ENCODE measurements at places on chromosomes 2 and 18.

- DNase-seq: no peak
These were observed 20.5 kb downstream of the PDIA6 start for GRCh38 chr2:10792001-10792634.

DNA sequence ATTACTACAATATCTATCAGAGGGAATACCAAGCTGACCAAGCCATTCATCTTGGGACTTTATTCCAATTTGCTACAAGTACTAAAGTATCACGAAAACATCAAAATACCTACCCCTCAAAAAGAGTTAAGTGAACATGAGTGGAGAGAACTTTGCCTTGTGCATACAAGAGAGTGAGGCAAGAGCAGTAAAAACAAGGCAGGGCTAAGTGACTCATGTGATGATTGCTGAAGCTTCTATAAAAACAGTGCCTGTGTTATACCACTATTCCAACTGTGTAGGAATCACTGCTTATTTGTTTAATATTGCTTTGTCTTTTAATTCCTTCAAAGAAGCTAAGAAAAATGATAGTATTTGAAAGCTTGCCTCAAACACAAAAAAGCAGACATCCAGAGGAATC lies 61.2 kb downstream of the FARSB start:
- no peak for DNase-seq

- DNase-seq: no peak
These were observed 25.1 kb downstream of the GPR35 start for GRCh38 chr2:240650254-240650965.

- no peak for DNase-seq
These were observed 36.6 kb upstream of the ASB1 start for GRCh38 chr2:238389988-238390589.

DNA sequence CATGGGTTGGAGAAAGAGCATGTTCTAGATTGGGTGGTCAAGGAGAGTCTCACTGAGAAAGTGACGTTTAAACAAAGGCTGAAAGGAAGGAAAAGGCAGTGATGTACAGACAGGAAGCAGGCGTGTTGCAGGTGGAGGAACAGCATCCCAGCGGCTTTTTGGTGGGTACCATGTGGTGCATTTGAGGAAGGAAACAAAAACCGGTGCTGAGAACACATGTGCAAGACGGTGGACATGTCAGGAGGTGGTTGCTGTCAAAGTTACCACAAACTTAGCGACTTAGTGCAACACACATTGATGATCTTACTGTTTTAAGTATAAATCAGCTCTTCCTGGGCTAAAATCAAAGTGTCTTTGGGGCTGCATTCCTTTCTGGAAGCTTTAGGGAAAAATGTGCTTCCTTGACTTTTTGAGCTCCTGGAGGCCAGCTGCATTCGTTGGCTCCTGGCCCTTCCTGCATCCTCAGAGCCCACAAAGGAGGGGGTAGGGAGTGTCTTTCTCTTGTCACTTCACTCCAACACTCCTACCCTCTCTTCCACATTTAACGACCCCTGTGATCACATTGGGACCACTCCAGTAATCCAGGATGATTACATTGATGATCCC lies 380.6 kb downstream of the FBXO15 start:
- no peak for DNase-seq

DNA sequence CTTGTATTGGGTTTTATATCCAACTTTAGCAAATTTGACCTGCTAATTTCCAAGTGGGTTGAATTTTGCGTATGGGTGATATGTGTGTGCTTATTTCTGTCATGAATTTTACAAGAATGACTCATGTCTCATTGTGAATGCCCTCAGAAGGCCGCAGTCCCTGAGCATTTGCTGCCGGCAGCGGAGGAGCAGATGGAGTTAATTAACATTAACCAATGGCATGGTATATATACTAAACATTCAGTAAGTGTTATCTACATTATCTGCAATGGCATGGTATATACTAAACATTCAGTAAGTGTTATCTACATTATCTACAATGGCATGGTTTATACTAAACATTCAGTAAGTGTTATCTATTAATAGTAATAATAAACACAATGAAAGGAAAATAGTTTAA lies 90.1 kb downstream of the DOK6 start:
- no peak for DNase-seq

DNA sequence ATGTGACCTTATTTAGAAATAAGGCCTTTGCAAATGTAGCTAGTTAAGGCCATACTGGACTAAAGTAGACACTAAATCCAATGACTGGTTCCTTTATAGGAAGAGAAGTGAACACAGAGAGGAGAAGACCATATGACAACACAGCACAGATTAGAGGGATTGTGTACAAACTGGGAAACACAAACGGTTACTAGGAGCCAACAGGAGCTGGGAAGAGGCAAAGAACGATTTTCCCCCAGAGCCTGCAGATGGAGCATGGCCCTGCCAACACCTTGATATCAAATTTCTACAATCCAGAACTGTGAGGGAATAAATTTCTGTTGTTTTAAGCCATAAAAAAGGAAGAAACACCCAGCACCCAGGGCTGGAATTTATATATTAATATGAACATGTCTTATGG lies 38.7 kb upstream of the COL5A2 start:
- no peak for DNase-seq

- DNase-seq: no peak
These were observed 249.8 kb downstream of the TXNL1 start for GRCh38 chr18:56388571-56388970.

GRCh38 chr2:4338345-4338744 lies 635.0 kb downstream of the DCDC2C start:
- no peak for DNase-seq

DNA sequence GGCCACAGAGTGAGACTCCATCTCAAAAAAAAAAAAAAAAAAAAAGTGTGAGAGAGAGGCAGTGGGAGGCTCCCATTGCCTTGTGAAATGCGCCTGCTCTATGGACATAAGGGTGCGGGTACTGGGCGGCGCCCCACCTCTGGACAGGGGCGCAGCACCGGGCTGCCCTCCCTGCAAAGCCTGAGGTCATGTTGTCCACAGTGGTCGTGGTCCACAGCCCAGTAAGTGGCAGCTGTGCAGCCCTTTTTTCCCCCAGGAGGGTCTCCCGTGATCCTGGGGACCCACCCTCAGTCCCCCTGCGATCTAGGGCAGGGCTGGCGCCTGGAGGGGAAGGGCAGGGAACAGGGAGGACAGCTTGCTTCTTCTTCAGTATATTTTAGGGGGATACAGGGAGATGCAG lies 37.8 kb downstream of the LPIN1 start:
- DNase-seq: no peak

DNA sequence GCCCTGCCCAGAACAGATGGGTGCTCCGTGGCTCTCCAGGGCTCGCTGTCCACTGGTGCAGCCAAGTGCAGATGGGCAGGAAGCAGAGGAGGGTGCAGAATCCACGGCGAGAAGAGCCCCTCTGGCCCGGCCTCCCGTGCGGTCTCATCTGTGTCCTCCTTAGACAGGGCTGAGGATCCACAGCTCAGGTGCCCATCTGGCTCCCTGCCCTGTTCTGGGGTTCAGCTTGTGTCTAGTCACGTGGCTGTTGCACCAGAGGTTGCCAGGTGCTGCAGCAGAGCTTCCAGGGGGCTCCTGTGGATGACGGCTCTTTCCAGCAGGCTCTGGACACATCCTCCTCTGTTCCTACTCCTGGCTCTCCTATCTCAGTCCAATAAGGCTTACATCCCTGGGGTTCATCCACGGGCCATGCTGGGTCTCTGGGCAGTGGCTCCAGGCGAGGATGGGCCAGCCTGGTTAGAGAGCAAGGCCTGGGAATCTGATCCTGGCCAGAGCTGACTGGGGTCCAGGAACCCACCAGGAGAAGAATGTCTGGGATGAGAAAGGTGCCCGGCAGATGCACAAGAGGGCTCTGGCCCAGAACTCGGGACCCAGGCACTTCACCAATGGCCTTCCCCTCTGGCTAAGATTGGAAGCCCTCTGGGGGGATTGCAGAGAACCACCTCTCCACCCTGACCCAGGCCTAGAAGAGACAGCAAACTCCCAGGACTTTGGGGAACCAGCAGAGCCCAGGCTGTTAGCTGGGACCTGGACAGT lies 116.3 kb upstream of the ID2 start:
- DNase-seq: no peak

DNA sequence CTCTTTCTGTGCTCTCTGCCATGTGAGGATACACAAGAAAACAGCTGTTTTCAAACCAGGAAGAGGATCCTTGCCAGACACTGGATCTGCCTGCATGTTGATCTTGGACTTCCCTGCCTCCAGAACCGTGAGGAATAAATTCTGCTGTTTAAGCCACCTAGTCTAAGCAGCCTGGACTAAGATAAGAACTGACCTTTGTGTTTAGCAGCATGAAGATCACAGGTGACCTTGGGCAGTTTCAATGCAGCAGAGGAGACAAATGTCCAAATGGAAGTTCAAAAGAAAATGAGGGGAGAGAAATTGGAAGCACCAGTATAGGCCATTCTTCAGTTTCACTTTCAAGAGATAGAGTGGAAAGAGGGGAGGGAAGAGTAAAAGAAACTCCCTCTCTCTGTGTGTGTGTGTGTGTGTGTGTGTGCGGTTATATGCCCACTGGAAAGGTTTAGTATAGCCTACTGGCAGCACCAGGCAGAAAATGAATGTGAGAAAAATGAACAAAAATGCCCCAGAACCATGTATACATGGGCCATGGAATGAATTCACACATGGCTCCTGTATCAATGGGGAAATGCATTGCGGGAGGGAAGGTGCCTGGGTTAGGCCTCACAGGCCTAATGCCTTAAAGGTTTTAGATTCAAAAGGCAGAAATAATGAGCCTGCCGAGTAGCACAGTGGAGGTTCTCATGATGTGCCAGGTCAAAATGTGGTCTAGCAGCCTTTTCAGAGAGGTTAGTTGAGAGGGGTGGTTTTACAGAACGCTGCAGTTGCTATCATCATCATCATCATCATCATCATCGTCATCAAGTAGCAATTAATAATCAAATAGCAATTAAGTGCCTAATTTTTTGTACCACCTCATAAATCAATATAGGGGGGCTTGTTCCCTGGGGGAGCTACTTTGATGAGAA lies 1.1 kb upstream of the CERS6 start:
- DNase-seq: no peak

DNA sequence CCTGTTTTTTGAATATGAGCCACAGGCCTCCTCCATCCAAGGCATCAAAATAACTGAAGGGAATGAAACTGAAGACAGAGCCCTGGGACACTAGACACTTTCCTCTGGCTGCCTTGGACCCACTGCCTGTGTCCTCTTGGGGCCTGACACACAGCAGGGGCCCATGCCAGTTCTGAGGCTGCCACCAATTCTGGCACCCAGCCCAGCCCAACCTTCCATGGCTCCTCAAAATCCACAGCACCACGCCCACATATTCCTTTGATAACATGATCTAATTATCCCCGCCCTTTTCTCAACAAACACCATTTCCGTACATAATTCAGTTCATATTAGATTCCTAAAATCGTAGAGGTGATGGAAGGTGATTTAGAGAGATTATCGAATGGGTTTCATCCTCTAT lies 64.2 kb downstream of the EMX1 start:
- DNase-seq: no peak

- DNase-seq: peak; percentile 76
These were observed 339.4 kb downstream of the CMPK2 start for GRCh38 chr2:6526093-6526824.

DNA sequence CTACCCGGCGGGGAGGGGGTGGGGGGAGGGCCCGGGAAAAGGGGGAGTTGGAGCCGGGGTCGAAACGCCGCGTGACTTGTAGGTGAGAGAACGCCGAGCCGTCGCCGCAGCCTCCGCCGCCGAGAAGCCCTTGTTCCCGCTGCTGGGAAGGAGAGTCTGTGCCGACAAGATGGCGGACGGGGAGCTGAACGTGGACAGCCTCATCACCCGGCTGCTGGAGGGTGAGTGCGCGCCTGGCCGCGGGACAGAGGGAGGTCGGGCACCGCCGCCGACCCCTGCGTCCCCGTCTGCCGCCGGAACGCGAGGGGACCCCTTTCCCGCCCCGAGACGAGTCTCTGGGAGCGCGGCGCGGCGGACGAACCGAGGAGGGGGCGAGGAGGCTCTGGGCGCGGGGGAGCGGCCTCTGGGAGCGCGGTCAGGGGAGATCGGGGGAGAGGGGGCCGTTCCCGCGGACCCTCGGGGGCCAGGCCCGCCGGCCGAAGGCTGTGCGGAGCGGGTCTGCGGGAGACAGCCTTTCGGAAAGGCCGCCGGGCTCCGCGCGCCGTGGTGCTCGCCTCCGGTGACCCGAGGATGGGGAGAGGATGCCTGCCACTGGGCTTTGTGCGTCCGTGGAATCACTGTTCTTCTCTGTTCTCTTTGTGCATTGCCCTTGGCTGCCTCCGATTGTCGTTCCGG lies 463 bp downstream of the PPP1CB start:
- no peak for DNase-seq

DNA sequence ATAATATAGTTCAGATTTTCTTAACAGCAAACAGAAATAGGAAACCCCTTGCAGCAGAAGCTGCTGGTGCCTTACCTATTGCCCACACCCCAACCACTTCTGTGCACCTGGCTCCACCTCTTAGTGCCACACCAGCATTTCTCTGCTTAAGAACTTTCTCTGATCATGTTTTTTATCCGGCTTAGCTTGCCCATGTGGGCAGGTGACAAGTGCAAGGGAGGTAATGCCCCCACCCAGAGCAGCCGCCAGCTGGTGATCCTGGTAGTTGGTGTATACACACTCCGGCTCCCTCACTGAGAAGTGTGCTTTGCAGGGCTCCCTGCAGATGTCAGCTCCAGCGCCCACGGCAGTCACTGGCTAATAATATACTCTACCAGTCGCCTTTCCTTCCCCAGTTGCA lies 126.3 kb downstream of the ALPK2 start:
- DNase-seq: no peak

DNA sequence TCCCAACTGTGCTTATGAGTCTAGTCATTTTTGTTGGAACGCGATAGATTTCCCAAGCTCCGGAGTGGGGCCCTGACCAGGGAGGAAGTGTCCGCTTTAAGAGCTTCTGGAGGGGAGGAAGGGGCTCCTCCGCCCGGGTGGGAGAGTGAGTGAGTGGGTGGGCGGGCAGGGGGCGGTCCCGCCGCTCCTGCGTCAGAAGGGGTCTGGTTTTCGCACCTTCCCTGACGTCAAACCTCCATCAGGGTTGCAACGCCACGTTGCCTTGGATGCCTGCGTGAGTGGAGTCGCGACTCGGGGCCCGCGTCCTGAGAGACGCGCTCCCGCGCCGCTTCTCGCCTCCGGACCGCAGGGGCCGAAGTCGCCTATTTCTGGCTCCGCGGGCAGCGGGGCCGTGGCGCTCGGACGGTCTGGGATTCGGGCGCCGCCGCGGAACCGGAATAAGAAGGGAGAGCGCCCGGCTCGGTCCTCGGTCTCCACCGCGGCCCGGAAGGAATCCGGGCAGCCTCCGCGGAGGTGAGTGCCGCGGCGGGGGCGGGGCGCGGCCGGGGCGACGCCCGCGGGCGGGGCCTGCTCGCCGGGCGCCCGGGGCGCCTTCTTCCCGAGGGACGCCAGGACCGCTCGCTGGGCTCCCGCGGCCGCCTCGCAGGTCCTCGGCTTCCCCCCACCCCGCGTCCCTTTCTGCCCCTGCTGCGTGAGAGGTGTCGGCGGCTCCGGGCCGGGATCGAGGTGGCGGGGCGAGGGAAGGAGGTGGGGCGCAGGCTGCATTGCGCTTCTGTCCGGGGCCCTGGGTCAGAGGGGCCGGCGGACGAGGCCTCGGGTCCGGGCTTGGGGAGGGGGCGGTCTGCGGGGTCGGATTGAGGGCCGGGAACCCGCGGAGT lies at the start of gene ZDBF2:
TSS of gene ZDBF2 (plus strand) at position 230 of the 878 bp plus-strand sequence. CDS start 7,187 bp downstream, outside the sequence.
- DNase-seq: peak; percentile 90

- DNase-seq: no peak
These were observed 11.3 kb downstream of the TTLL4 start for GRCh38 chr2:218721934-218722333.

Measured in iPS-NIHi11 (cell line).